ENCODE measurements at places on chromosomes 1 and 21.
A peak's percentile ranks its signal among the peaks of the same experiment; 100 is the strongest.

GRCh38 chr1:59605184-59605583 lies 209.6 kb upstream of the HOOK1 start:
- no peak for DNase-seq

DNA sequence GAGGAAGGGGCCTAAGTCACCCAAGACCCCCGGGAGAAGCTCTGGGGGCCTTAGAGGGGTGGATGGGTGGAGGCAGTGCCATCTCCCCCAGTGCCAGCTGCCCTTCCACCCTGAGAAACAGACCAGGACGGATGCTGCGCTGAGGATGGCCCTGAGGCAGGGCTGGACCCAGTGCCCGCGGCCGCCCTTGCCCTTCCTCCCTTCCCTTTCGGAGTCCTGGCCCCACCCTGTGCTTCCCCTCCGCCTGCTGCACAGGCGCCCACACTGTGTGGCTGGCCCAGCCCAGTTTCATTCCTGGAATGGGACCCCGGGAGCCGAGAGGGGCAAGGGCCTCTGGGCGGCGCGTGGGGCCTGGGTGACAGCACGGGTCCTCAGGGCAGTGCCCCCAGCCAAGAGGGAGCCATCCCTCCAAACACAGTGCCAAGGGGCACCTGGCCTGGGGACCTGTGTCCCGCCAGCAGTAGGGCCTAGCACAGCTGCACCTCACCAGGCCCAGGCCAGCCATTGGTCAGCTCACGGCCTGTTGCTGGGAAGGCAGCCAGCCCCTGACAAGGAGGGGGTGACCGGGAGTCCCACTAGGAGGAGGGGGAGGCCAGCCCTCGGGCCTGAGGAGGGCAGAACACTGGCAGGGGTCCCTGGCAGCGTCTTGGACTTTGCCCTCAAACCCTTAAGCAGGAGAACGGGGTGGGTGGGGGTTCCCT lies 13.4 kb upstream of the SKI start:
- DNase-seq = no peak

DNA sequence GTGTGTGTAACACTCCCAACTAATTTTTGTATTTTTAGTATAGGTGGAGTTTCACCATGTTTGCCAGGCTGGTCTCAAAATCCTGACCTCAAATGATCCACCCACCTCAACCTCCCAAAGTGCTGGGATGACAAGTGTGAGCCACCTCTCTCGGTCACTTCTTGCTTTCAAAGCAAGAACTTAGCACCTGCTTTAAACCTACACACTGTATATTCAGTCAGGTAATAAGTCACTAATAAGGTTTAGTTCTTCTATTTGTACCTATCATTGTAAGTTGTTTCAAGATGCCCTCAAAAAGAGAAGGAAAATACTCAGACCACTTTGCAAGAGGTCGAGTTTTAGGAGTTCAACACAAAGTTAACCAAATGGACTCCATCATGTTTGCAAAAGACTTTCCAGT lies 431.3 kb downstream of the MRPL39 start:
- no peak for DNase-seq

DNA sequence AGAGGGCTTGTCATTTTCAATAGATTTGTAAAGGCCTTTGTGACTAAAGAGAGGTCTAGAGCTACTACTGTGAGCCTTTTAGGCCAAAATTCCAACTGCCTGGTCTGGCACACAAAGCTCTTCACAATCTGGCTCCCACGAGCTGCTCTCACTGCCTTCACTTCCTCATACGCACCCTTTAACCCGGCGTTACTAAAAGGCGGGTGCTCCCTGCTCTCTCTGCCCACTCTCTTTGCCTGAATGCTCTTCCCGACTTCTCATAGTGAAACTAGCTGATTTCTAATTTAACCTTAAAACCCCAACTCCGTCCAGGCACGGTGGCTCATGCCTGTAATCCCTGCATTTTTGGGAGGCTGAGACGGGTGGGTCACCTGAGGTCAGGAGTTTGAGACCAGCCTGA lies 14.2 kb downstream of the BSDC1 start:
- DNase-seq = no peak

- no peak for DNase-seq
Observed at GRCh38 chr1:103146166-103146565, 37.8 kb upstream of the COL11A1 start.

GRCh38 chr1:156726549-156727226 lies 1.6 kb upstream of the METTL25B start:
- DNase-seq = peak; percentile 77

GRCh38 chr1:34597877-34598514 lies 156.9 kb upstream of the GJB5 start:
- DNase-seq = peak; percentile 88

DNA sequence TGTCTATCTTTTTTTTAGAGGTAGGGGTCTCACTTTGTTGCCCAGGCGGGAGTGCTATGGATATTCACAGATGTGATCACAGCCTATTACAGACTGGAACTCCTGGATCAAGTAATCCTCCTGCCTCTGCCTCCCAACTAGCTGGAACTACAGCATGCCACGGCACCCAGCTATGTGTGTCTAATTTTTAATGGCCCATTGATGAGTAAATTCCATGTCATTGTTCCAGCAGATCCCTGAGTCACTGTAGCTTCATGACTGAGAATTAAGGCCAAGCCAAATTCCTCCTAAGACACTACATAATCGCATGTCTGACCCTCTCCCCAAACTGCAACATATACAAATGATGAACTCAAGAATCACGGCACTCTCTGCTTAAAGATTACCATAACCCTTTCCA lies 84.2 kb upstream of the RGS2 start:
- DNase-seq = peak; percentile 64
